ENCODE measurements at places on chromosomes 16 and 17. TPM values are rescaled to one million over a fixed set of nuclear protein-coding genes. Genes with fewer than 3 reads are reported as not detected.
A peak's percentile ranks its signal among the peaks of the same experiment; 100 is the strongest.

GRCh38 chr16:66418165-66418962, 8.7 kb upstream of the BEAN1 start:
- no peak for DNase-seq

- DNase-seq, result no peak
Observed at GRCh38 chr17:75428543-75429469, 23.3 kb upstream of the GRB2 start.

DNA sequence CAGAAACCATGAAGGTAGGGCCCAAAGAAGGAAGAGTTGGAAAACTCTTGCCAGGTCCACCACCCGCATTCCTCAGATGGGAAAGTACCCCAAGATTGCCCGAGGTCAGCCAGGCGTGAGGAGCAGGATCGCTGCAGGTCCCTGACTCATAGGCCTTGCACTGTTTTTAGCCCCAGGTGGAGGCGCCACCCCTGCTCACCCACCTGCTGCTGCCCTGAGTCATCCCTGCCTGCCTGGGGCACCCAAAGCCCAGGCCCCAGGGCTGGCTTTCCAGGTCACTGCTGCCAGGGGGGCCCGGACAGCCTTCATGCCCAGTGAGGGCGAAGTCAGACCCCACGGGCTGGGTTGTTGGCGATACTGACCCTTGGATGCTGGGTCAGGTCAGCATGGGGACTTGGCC, 100.9 kb downstream of the AMFR start:
- no peak for DNase-seq

DNA sequence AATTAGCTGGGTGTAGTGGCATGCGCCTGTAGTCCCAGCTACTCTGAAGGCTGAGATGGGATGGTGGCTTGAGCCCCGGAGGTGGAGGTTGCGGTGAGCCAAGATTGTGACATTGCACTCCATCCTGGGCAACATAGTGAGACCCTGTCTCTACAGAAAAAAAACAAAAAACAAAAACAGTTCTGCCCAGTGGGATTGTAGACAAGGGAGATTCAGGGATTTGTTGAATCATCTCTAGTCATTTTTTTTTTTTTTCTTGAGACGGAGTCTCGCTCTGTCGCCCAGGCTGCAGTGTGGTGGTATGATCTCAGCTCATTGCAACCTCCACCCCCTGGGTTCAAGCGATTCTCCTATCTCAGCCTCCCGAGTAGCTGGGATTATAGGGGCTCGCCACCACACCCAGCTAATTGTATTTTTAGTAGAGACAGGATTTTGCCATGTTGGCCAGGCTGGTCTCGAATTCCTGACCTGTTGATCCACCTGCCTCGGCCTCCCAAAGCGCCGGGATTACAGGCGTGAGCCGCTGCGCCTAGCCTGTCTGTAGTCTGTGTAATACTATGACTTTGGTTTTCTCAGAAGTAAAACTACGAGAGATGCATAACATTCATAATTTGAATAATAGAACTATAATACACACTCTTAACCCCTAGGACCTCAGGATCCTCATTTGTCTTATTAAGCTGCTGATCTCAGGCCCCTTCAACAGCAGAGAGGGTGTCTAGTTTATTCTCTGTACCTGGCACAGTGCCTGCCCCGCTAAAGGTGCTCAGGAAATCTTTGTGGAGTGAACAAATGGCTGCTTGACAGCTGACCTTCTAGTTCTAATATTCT, 1.4 kb downstream of the TEN1 start:
- DNase-seq, result no peak

- DNase-seq, result no peak
Observed at GRCh38 chr16:49333259-49333597, 40.4 kb upstream of the C16orf78 start.

- no peak for DNase-seq
Observed at GRCh38 chr17:74271281-74271680, 2.8 kb upstream of the DNAI2 start.

DNA sequence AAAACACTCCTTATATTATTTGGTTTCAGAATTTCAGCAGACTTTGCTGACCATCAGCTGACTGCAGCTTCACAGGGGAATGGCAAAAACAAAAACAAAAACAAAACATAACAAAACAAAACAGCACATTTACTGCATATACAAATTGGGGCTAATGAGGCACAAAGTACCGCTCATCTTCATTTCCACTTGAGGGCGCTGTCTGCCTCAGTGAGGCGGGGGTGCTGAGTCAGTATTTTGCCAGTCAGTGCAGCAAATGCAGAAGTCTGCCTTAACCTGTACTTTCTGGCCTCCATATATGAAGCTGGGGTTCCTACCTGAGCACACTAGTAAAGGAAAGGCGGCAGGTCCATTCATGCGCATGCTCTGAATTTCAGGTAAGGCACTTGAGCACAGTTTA, 13.5 kb upstream of the DYNLRB2 start:
- peak; percentile 28 for DNase-seq

DNA sequence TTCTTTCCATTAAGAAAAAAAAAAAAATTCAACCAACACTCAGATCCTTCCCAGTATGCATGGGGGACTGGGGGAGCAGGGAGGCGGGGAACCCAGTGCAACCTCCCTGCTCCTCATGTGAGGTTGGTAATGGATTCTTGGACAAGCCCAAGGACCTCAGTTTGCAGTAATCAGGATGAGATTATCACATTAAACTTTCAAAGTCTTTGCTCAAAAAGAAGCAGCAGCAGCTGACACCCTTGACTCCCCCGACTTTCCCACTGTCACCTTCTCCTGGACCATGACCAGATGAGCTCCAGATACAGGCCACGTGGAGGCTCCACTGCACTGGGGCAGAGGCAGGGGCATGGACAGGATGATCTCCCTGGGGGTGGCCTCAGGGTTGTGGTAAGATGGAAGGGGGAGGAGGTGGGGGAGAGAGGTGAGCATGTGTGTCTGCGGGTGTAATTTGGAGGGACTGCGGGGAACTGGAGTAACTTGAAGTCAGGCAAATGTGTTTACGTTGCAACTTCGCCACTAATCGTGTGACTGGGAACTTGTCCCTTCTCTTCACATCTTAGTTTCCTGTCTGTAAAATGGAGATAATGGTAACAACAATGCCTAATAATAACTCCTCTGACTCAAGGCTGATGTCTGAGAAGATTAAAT, 19.8 kb downstream of the ZNF385C start:
- DNase-seq, result no peak

DNA sequence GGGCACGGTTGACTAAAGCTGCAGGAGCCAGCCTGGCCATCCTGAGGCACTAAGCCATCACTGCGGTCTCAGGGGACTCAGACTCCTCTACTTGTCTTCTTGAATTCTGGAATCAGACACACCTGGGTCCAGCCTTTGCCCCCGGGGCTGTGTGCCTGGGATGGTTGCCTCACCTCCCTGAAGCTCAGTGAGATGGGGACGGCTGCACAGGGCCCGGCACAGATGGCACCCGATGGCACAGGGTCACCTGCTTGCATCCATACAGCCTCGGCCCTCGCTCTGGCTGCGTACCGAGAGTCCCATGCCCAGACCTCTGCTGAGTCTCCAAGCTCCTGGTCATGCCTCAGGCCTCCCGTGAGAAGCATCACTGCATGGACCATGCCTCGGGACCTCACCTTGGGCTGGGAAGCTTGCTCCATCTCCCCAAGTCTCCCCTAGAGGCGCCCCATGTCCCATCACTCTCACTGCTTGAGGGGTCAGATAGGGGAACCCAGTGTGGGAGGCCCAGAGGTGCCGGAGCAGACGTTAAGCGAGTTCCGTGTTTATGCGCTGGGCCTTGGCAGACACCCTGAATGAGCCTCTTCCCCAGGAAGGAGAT, 316.3 kb downstream of the SEC14L1 start:
- DNase-seq, result peak; percentile 49

DNA sequence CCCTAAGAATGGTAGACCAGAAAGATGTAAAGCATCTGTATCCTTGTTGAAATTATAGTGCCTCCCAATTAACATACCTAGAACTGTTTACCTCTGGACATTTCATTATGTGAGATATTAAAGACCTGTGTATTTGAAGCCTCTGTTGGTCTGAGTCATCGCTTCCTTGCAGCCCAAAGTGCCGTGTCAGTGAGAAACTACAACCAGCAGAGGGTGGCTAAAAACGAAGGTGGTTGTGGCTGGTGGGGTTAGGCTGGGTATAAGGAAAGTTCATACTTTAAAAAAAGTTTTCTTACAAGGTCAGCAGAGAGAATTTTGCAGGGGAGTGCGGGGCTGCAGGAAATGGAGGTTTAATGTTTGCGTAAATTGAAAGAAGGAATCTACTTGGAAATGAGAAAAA, 290.7 kb downstream of the TMEM114 start:
- no peak for DNase-seq

DNA sequence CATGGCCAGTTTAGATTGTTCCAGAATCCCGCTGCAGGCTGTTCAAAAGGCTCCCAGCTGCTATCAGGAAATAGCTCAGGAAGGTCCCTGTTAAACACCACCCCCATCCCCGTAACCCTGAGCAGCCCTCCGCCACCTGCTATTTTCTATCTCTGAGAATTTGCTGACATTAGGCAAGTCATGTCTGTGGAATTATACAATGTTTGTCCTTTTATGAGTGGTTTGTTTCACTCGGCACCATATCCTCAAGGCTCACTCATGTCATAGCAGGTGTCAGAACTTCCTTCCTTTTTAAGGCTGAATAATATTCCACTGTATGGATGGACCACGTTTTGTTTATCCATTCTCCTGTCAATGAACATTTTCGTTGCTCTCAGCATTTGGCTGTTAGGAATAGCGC, 164.3 kb upstream of the FOXF1 start:
- no peak for DNase-seq

Gene TERB1
- total RNA-seq, result not detected

Gene LLGL2
- 159 TPM for total RNA-seq

Gene ABAT
- total RNA-seq, result 4.7 TPM

Gene SLC16A5
- total RNA-seq, result 140 TPM

Gene EME1
- total RNA-seq, result not detected

Gene ZNF319
- total RNA-seq, result 9.7 TPM

Gene RNF222
- not detected for total RNA-seq

Measured in upper lobe of left lung (tissue), 6 donors.